ENCODE measurements at places on chromosomes 12 and 14.
A peak's percentile ranks its signal among the peaks of the same experiment; 100 is the strongest.

DNA sequence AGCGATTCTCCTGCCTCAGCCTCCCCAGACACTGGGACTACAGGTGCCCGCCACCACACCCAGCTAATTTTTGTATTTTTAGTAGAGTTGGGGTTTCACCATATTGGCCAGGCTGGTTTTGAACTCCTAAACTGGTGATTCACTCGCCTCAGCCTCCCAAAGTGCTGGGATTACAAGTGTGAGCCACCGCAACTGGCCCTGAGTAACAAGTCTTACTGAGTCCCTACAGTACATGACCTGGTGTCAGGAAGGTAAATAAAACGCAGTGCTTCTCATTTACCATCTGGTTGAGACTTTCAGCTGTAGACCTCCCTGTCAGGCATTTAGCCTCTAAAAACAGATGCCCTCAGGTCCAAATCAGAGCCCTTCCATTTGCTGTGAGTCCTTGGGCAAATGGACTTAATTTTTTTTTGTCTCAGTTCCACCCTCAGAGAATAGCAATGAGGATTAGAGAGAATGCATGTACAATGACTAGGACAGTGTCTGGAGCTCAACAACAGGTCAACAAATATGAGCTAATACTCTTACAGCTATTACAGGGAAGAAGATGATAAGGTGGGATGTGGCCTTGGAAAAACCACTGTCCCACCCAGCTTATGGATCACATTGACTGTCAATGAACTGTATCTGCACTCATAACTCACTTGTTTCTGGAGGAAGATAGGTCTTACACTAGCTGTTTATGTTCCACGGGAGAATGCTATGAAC, 70.5 kb downstream of the PHLDA1 start:
- DNase-seq = no peak

DNA sequence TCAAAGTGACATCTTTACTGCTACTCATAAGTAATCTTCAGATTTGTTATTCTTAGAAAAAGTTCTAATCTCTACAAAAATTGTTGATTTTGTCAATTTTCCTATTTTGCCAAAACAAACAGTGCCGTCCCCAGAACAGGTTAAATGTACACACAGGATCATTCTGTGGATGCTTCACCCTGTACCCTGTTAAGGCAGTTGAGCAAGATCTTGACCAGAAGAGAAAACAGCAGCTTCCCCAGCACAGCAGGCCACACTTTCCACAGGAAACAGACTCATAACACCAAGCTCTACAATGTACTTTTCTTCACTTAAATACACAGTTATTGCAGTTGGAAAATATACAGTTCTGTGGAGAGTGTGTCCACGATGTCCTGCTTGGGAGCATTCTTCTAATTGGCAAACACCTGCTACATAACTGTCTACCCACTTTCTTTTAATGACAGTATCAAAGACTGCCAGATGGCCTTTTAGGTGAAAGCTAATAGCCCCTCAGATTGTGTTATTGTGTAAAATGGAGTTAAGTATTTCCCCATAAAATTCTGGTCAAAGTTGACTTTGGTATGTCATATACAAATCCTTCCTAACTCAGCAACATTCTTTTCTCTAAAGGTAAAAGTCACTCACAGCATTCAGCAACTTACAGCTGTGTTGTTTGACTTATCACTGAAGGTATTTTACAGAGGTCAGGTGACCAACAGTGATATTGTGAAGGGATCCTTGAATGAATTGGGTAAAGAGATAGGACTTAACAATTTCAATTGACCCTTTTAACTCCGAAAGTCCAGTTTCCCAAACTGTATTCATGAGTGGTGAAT, 77.0 kb downstream of the SEC23A start:
- no peak for DNase-seq

DNA sequence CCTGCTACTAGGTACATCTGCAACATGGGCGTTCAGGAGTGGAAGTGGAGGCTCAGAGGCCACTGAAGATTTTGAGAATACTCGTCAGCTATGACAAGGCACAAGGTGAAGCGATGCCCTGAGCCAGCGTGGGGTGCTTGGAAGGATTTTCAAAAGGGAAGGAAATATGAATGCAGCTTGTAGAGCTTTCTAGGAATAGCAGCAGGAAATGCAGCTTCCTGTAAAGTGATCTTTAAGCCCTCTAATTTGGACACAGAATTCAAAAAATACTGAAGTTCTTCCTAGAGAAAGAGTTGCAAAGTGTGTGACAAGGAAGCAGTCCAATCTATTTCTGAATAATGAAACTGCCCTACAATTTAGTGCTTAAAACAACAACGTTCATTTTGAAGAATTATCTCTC, 13.2 kb upstream of the C1S start:
- DNase-seq = no peak

- no peak for DNase-seq
Measured at GRCh38 chr14:65222440-65222858, 120.1 kb upstream of the MAX start.

DNA sequence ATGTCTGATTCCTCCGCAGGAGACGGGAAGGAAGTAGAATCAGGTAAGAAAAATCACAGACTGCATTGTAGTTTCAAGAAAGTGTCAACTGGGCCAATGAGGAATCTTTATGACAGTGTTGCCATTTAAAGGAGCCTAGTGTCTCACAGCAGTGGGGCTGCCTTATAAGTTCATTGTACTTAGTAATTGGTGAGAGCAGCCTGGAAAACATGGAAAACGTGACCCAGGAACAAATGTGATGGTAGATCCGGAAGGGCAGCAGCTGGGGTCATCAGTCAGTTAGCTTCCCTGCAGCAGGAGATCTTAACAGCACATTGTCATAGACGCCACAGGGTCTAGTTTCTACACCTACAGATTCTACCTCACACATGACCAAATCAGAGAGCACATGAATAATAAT, 630.0 kb upstream of the LMO3 start:
- DNase-seq = no peak

DNA sequence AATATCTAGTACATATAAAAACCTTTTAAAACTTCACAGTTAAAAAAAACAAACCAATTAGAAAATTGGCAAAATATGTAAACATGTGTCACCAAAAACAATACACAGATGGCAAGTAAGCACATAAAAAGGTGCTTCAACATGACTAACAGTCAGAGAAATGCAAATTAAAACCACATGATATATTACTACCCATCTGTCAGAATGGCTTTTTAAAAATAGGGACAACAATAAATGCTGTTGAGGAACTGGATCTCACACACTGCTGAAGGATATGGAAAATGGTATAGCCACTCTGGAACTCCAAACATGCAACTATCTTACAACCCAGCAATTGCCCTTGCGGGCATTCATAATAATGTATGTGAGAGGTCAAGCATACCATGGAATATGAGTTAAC, 1153.6 kb downstream of the FLRT2 start:
- DNase-seq = no peak

DNA sequence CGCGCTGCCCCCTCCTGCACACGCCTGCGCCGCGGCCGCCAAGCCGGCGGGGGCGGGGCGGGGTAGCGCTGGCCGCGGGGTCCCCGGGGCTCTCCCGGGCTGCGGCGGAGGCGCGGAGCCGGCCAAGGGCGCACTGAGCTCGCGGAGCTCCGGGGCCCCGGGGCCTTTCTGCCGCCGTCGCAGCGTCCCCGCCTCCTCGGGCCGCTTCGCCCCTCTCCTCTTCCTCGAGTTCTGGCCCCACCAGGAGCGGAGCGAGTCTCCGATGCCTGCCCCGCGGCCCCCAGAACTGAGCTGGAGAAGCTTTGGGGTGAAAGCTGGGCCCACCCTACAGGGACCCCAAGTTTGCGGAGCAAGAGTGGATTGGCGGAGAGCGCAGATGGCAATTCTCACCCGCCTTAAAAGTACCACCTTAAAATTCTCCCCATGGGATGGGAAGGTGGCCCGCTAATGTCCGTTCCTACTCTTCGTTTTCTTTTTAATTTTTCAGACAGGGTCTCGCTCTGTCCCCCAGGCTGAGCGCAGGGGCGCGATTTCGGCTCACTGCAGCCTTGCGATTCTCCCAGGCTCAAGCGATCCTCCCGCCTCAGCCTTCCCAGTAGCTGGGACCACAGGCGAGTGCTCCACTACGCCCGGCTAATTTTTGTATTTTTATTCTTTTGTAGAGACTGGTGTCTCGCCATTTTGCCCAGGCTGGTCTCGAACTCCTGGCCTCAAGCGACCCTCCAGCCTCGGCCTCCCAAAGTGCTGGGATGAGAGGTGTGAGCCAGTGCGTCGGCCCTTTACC, 129.6 kb downstream of the NDUFA12 start:
- no peak for DNase-seq

GRCh38 chr14:102991376-102991775, 66.0 kb downstream of the CDC42BPB start:
- no peak for DNase-seq

GRCh38 chr14:61077951-61078720, 97.1 kb downstream of the SLC38A6 start:
- no peak for DNase-seq

DNA sequence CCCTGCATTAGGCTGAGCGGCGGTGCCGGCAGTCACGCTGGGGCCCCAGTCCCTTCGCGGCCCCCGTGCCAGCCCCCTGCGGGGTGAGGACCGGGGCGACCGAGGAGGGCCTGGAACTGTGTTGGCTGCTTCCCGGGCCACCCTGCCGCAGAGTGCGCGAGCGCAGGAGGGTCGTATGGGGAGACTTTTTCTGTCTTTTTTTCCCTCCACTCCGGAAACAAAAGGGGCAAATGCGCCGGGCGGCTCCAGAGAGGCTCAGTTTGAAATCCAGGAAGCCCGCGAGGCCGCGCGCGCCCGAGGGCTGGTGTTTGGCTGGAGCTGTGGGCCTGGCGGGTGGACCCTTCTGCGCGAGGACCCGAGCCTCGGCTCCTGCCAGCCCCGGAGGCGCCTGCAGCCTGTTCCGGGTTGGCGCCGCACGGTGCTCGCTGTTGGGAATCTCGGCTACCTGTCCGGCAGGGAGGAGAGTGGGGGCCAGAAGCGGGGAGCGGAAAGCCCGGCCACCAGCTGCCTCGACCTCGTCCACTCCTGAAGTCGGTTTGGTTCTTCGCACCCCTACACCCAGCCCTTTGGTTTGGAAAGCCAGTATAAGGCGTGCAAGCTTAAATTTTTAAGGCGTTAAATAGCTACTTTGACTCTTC, 638 bp downstream of the PLEKHG3 start:
- no peak for DNase-seq

DNA sequence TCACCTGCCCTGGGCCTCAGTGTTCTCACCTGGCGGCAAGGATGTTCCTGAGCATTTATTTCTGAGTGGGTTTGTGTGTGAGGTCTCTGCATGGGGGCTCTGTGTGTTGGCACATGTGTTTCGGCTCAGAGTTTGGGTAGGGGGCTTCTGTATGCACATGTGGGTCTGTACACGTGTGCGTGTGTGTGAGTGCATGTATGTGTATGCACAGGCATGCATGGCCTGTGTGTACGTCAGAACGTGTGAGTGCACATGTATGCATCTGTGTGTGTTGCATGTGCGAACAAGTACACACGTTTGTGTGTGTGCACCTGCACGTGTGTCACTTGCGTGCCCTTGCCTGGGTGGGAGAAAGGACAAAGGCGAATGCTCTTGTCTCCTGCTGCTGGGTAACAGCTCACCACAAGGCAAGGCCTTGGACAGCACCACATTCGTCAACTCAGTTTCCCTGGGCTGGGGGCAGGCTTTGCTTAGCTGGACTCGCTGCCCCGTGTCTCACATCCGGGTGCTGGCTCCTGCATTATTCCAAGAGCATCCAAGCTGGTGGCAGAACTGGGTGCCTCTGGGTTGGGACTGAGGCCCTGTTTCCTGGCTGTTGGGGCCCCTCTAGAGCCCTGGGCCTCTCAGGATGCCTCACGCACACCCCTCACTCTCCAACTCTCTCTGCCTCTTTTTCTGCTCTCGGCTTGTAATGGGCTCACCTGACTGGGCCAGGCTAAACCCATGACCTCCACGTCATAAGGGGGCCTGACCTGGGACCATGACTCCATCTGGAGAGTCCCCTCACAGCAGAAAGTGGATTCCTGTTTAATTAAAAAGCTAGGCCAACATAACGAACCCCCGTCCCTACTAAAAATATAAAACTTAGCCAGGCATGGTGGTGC, 153.6 kb upstream of the C14orf180 start:
- no peak for DNase-seq

DNA sequence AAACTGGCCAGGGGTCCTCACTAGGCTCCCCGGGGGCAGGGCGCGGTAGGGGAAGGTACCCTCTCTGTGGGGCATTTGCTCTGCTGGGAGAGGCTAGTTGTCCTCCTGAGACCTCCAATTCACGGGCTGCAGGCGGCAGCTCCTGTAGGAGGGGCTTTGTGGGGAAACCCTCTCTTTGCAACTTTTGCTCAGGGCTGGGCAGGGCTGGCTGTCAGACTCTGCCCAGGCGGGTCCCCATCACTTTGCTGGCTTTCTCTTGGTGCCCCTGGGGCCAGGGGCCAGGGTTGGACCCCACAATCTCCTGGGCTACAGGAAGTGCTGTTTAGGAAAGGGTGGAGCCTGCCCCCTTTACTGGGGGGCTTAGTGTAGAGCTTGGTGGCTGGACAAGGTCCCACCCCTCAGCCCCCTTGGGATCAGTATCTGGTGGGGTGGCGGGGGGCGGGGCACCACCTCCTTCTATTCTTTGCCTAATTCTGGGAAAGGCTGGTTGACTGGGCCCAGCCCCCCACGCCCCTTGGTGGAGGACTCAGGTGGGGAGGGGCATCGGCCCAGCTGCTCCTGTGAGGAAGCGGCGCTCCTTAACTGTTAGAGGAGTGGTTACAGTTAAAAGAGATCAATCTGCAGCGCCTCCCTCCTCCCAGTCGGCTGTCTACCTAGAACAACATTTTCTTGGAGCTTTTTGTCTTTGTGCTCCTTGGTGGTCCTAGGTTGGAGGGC, 918.7 kb downstream of the AACS start:
- DNase-seq = no peak

DNA sequence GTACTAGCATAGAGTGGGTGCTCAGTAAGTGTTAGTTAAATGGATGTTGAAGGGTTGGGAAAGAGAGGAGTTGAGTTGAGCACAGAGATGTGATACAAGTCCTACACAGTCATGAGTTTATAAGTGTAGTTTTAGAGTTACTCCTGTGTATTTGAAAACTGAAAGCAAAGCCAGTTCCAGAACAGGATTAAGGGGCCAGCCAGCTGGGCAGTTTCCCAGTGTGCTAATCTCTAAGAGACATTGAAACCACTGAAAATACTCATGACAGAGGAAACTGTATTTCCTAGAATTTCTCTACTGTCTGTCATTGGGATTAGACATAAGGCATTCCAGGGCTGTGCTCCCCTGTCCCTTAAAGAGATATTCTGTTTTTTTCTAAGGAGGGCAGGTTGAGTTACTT, 101.0 kb downstream of the DERA start:
- peak; percentile 68 for DNase-seq

- no peak for DNase-seq
Measured at GRCh38 chr12:112347581-112347982, 34.6 kb downstream of the HECTD4 start.

DNA sequence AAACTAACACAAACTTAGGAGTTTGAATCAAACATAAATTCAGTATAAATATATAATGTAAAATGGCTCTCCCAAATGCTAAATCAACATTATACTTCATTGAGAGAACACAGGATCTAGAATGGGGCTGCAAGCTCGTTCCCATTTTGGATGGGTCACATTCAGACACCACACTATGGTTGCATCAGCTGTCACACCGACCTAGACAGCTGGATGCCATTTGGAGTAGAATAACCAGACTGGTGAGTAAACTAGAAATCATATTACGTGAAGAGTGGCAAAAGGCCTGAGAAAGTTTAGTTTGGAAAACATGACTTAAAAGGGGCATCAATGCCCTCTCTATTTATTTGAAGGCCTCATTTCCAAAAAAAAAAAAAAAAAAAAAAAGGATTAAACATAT, 430.4 kb downstream of the NPAS3 start:
- DNase-seq = no peak

GRCh38 chr14:40581264-40581663, 1025.4 kb upstream of the LRFN5 start:
- no peak for DNase-seq

Data from forelimb muscle (tissue), 1 donor.